ENCODE measurements at places on chromosomes 5 and 9.

GRCh38 chr9:117160254-117160653 is 254.6 kb downstream of the ASTN2 start:
- DNase-seq: no peak

- no peak for DNase-seq
These were observed 271.2 kb downstream of the SLIT3 start for GRCh38 chr5:169029661-169030274.

GRCh38 chr9:134935056-134935640 is 17.4 kb upstream of the FCN1 start:
- DNase-seq: no peak

DNA sequence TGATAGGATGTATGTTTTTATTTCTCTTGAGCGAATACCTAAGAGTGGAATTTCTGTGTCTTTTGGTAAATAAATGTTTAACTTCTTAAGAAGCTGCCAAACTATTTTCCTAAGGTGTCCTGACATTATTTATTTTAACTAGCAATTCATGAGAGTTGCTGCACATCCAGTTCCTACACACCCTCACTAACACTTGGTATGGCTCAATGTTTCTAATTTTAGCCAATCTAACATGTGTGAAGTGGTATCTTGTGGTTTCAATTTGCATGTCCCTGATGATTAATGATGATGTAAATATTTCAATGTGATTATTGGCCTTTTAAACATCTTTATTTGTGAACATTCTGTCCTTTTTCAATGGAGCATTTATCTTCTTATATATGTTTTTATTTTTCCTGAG is 2095.5 kb upstream of the C9orf72 start:
- DNase-seq: no peak

DNA sequence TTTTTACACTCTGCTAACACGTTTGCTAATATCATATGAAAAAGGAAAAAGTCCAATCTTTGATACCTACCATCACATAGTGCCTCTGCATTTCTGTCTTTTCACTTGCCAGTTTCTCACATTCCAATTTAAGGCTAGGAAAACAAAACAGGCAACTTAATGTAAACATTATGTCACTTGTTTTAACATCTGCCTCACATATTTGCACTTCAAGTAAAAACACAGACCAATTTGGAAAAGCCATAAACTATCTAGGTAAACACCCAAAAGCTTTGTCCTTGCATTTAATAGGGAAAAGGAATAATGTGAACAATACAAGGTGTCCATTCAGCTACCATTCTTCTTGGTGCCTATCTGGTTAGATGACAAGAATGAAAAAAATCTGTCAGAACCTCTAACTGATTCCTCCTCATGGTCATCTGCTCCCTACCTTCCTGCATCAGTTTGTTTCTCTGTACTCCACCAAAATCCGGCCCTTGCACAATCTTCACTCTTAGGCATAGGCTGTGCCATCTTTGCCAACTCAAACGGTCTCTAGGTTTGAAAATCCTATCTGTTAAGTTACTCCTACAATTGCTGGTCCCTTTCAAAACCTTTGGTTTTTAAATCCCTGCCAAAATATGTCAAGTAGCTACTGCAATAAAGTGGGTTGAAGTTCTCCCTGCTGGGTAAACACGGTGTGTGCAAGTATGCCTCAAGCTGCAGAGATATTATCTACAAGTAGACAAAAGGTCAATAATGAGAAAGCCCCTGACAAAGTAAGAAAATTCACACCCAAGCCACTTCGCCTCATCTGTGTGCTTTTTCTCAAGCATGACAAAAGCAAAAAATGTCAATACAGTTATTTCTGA is 3.4 kb downstream of the TLE1 start:
- no peak for DNase-seq

GRCh38 chr5:122977319-122977718 is 59.2 kb downstream of the PPIC start:
- no peak for DNase-seq

GRCh38 chr5:81408496-81408895 is 14.6 kb upstream of the ACOT12 start:
- DNase-seq: no peak

DNA sequence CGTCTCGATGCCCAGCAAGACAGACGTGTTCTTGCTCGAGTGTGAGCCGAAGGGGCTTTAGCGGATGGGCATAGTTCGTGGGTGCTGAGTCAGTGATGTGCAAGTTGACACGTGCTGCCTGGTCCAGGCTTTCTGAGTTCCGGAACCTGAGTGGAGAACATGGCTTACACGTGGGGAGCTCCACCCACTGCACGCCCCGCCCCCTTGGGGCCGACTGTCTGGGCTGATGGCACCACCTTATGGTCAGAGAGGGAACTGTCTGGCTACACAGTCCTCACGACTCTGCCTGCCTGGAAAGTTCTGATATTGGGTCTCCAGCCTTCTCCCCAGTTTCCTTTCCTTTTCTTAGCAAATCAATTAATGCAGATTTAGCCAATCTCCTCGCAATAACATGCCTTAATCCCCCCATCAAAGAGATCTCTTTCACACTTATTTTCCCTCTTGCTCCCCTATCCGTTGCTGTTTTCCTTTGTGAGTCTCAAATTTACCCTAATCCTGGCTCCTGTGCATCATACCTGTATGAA is 3.8 kb upstream of the STC2 start:
- no peak for DNase-seq

DNA sequence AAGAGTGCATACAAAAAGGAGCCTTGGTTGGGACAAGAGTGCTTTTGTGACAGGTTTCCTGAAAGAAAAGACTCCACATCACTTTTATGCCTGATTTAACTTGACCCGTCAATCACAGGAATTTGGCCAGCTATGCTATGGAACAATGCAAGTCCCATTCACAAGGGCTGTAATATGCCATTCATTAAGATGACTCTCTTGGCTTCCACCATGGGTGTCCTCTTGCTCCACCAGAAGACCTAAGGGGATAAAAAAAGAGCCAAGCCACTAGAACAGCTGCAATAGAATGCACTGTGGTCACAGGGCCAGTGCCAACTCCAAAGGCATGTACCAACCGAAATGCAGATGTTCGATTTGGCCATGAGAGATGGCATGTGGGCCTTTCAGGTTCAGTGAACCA is 480.1 kb upstream of the MPDZ start:
- DNase-seq: no peak

DNA sequence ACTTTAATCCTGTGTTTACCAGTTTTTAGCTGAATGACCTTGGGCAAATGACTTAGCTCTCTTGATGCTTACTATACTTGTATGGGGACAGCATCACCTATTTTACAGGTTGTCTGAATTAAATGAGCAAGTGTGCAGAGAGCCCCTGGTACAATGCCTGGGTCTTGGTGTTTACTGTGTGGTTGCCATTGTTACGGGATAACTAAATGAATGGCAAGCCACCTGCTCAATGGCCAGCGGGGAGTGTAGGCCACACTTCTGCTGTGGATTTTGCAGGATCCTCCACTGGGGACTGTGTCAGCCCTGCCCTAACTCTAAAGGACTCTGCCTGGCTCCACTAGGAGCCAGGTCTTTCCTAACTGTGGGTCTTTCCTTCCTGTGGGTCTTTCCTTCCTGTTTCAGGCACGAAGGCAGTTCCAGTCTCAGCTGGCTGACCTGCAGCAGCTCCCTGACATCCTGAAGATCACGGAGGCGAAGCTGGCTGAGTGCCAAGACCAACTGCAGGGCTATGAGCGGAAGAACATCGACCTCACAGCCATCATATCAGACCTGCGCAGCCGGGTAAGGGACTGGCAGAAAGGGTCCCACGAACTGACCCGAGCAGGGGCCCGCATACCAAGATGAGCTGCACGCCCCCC is 10.3 kb upstream of the GLE1 start:
- no peak for DNase-seq

- no peak for DNase-seq
These were observed 247.0 kb downstream of the CDH9 start for GRCh38 chr5:26791433-26791832.

DNA sequence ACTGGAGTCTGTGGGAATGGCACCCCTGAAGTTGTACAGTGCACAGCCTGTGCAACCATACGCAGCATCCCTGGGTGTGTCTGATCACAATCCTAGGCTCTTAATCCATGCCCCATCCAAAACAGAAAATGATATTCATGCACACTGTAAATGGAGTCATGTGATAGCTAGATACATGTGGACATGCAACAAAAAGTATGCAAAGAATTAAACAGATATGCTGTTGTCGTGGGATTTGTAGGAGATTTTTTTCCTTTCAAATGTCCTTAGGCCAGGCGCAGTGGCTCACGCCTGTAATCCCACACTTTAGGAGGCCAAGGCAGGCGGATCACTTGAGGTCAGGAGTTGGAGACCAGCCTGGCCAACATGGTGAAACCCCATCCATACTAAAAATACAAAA is 36.1 kb downstream of the PRRX2 start:
- DNase-seq: no peak

DNA sequence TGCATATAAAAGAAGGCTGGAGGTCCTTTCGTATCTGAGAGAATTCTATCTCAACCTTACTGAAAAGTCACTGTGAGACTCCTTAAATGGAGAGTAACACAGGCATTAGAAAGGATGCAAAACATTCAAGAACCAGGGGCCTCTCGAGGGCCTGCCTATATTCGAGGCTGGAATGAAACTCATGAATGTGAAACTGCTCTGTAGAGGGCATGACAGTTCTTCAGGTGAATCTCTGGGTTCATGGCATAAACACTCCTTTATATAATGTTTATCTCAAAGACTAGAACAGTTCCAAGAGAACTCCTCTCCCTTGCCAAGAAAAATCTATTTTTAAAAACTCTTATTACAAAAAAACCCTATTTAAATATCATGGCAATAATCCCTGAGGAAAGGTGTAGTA is 113.9 kb downstream of the SEC61B start:
- peak; percentile 27 for DNase-seq

DNA sequence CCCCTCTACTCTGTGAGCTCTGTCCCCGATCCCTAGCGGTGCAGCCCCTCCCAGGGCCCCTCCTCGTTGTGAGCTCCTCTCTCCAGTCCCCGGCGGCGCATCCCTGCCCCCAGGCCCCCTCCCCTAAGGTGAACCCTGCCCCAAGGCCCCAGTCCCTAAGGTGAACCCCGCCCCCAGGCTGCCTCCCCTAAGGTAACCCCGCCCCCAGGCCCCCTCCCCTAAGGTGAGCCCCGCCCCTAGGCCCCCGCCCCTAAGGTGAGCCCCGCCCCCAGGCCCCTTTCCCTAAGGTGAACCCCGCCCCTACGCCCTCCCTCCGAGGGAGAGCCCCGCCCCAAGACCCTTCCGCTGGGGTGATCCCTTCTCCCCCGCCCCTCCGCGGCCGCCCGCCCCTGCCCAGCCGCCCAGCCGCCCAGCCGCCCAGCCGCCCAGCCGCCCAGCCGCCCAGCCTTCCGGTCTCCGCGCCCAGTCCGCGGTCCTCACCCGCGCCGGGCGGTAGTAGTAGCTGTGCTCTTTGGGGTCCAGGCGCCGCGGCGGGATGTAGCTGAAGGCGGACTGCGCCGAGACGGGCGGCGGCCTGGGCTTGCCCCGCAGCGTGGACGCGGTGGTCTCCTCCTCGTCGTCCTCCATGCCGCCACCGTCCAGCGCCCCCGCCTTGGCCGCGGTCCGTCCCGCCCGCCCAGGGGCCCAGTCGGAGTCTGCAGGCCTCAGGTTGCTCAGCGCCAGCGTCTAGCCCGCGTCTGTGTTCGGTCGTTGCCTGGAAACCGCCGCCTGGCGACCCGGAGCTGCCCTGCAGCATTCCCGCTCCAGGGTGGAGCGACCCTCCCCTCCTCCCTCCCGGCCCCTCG is at the start of gene CFAP90:
CFAP90 (minus strand) TSS at position 739 of the 845 bp plus-strand sequence; CDS start at position 627, 112 bp downstream.
- no peak for DNase-seq

GRCh38 chr5:79257314-79257713 is 21.4 kb downstream of the JMY start:
- DNase-seq: no peak

Measured in cerebellar nuclear complex (tissue), 1 donor.